ENCODE measurements at places on chromosomes 1 and 21.

DNA sequence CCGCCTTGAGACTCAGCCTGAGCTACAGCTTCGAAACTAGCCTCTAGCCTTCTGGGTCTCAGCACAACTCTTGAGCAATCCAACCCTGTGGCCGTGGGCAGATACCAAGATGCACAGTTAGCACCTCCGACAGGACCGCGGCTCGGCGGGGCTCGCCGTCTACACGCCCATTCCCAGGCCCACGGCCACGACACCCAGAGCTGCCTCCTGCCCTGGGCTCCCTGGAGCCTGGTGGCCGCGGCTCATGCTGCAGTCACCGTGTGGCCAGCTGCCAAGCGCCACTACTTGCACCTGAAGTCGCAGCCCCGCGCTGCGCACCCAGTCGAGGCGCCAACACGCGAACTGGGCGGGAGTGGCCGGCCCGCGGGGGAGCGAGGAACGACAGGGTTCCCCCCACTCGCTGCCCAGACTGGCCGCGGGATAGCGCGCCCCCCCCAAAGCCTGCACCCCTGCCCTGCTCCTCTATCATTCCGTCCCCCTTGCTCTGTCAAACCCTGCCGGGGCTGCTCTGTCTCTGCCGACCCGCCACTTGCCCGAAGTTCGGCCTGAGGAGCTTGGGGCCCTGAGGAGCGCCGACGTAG, 729 bp upstream of the CDCA8 start:
- DNase-seq = peak; percentile 40

DNA sequence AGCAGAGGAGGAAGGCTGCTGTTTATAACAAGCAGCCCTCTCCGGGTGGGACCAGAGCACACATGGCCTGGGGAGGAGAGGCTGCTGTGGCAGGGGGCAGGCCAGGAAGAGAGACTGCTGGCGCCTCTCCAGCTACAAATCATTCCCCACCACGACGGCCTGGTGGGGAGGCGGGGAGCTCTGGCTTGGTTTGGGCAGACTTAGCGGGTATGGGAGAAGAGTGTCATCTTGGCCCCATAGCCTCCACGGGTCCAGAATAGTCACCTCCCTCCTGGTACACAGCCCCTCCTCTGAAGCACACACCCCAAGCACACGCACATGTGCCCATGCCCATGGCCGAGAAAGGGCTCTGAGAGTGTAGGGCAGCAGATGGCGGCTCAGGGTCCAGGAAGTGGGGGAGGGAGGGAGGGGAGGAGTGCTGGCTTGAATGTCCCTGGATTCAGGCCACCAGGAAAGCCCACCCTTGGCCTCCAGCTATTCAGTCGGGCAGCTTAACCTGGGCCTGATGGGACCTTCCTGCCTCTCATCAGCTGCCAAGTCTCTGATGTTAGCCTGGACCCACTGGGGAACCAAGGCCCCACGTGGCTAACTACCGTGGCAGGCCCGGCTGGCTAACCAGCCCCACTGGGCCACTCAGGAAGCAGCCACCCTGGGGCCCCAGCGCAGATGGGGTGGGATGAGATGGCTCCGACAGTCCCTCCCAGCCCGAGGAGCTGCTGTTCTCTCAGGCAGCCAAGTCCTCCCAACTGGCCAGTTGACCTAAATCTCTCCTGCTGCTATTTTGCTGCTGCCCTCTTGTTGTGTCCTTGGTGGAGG, 10.9 kb downstream of the LRP8 start:
- no peak for DNase-seq

DNA sequence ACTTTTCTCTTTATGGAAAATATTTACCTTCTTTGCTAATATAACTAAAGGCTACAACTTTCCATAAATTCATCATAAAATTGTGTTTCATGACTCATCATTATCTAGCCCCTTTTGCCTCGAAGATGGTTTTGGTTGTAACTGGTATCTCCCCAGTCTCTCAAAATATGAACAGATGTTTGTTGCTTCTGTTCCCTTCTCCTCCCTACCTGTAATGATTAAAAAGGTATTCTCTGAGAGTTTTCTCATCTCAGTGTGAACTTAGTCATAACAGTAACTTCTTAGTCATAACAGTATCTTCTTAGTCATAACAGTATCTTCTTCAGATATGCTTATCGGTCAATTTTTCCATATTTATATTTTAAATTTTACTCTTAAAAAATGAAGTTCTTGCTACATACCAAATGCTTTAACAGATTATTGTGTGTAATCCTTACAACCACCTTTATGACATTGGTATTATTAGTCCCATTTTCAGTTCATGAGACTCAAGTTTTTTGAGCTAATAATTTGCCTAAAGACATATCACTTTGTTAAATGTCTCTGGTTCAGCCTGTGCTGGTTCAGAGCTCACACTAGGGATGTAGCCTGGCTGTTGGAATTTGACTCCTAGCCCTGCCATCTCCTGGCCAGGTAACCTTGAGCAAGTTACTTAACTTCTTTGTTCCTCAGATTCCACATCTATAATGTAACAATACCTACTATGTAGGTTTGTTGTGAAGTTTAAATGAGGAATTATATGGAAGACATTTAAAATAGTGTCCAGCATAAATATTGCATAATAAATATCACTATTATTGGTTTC, 32.6 kb downstream of the ATP1B1 start:
- DNase-seq = peak; percentile 73

DNA sequence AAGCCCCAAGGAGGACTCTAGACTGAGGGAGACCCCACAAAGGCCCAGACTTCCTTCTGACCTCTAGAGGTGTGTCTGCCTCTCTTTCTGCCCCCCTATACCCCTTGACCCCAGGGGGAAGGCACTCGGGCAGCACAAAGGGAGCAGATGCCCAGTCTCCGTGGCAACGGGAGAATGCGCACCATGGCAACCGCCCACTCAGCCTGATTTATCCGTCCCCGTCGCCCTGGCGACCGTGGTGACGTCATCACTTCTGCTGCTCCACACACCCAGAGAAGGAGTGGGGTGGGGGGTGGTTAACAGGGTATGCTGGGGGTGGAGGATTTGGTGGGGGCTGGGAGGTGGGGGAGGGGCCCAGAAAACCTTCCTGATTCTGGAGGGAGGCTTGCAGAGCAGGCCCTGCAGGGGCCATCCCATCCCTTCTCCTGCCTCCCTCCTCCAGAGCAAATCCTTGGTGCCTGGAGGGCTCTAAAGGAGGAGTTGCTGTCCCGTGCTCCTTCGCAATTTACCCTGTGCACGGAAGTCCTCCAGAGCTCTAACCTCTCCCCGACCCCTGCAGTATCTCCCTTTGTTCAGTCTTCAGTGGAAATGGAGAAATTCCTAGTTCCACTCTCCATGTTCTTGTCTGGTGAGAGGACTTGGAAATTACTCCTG, 6.3 kb downstream of the CELF3 start:
- DNase-seq = no peak

DNA sequence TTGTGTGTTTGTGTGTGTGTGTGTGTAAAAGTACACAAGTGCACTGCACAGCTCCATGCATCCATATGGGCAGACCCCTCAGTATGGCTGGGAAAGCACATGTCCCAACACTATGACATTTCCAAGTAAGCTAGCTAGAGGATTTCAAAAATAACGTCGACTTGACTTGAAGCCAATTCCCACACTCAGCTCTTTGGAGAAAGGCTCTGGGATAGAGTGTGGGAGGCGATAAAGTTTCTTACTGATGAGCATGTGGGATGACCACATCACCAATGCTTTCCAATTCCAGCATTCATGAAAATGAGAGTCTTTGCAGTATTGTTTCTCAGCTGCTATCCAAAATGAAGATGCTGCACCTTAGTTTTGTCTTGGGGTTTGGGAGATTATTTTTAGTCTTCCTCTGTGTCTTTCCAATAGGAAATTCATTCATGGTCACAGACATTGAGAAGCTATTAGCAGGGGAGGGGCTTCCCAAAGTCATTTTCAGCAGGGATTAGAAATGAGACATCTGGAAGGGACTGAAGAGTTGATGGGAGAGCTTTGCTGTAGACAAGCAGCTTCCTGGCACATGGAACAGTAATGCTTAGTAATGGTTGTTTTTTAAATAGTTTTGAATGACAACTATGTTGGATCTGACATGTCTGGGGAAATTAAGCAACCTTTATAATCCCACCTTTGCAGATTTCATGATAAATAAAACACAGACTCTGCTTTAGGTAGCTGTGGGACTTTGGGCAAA, 143.5 kb downstream of the ASTN1 start:
- DNase-seq = no peak
